ENCODE measurements at places on chromosomes 13 and 19. TPM values are rescaled to one million over a fixed set of nuclear protein-coding genes. Genes with fewer than 3 reads are reported as not detected.

SPACA4 gene
- not detected for total RNA-seq

CDX2 gene
- 0.62 TPM for total RNA-seq

KLK12 gene
- total RNA-seq, result not detected

ZNF610 gene
- 0.29 TPM for total RNA-seq
